Activated CD8-positive, alpha-beta memory T cell treated with anti-CD3 and anti-CD28 coated beads for 1 hour (primary cell): ENCODE measurements at places on chromosomes 4 and X.

GRCh38 chr4:42710329-42710728 lies 53.4 kb upstream of the ATP8A1 start:
- no peak for DNase-seq

- DNase-seq: no peak
Measured at GRCh38 chr4:121950680-121951520, 960 bp downstream of the TRPC3 start.

GRCh38 chr4:20684852-20685763 lies 15.2 kb upstream of the PACRGL start:
- DNase-seq: no peak

DNA sequence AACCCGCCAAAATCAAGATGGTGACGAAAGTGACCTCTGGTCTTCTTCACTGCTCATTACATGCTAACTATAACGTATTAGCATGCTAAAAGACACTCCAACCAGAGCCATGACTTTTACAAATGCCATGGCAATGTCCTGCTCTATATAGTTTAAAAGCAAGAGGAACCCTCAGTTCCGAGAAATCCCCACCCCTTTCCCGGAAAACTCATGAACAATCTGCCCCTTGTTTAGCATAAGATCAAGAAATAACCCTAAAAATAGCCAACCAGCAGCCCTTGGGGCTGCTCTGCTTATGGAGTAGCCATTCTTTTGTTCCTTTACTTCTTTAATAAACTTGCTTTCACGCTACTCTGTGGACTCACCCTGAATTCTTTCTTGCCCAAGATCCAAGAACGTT lies 463.5 kb upstream of the FAM241A start:
- no peak for DNase-seq

DNA sequence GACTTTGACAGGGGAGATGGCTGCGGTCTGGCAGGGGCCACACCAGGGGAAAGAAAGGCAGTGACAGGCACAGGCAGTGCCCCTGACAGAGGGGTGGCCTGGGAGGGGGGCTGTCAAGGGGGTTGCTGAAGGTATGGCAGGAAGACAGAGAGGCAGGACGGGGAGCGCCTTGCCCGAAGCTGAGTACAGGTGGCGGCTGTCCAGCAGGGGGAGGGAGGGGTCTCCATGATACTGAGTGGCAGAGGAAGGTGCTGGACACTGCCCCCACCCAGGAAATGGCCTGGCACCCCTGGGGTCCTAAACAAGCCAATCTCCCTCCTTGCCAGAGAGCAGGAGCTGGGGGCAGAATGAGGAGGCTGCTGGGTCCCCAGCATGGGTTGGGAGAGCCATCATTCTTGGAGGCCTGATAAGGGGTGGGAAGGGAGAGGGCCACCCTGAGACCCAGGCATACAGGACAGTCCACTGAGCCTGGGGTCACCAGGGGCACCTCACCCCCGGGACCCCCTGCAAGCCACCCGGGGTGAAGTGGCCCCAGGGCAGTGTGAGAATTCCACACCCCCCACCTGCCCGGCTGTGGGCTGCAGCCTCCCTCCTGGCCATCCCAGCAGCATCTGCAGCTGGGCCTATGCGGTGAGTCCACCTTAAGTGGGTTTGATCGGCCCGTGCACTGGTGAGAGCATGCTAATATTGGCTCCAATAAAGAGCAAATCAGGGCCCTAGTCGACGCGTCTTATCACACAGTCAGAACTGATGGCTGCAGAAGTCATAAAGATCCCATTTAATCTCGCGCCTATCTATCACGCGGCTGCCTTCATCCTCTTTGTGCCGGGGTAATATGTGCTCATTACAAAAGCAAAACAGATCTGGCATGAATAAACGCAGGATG lies 108.5 kb downstream of the FAM53A start:
- DNase-seq: no peak
